Muscle of arm (tissue), 14 donors: ENCODE measurements at places on chromosomes 2 and 18.

- no peak for DNase-seq
These were observed 237.5 kb downstream of the LDLRAD4 start for GRCh38 chr18:13455960-13456481.

DNA sequence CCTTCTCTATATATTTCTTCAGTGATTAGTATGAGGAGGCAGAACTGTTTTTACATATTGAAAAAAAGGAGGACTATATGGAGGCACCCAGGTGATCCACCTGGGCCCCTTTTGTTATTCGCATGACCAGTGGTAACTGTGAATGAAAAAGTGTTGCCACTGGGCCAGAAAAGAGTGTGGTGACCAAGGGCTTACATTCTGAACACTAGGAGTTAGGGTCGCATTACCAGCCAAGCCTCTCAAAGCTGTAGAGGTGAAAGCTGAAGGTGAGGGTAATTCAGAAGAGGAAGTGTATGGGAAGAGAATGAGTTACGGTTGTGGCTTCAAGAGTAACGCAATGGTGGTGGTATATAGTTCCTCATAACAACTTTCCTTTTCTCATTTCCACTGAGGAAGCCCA is 487.6 kb downstream of the TMEM182 start:
- no peak for DNase-seq

- DNase-seq, result no peak
These were observed 915.4 kb downstream of the DCDC2C start for GRCh38 chr2:4618630-4619228.

GRCh38 chr2:10779776-10780490 is 32.7 kb downstream of the PDIA6 start:
- no peak for DNase-seq

GRCh38 chr2:147937744-147938349 is 82.7 kb downstream of the ORC4 start:
- DNase-seq, result peak; percentile 23

- no peak for DNase-seq
These were observed 233.9 kb upstream of the HDAC4 start for GRCh38 chr2:239634769-239635168.

DNA sequence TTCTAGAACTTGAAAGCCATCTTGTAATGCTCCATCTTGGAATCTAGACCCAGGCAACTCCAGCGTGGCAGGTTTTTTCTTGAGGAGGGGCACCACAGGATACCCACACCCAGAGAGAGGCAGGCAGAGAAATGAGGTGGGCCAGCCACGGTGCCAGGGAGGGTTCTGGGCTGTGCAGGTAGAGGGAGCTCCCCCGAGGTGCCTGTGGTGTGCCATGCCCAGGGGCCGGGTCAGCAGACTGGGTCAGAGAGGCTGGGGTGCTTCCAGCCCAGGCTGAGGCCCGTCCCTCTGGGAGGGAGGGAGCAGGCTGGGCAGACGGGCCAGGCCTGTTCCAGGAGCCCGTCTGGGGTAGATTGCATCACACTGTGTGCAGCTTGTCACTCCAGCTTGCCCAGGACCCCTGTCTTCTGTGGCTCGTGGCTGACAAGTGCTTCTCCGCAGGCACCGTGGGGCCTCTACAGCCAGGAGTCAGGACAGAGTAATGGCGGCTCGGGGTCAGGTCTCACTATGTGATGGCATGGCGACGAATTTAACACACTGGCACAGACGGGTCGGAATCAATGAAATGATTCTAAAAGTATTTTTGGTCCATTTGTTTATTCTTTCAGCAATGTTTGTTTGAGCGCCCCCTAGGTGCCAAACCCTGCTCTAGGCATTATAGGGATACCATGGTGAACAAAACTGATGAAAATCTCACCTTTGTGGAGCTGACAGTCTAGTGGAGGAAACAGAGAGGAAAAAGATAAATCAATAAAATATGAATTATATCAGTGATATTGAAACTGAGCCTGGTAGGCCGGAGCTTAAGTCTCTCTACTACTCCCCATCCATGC is 144.0 kb downstream of the ACOXL start:
- DNase-seq, result no peak

DNA sequence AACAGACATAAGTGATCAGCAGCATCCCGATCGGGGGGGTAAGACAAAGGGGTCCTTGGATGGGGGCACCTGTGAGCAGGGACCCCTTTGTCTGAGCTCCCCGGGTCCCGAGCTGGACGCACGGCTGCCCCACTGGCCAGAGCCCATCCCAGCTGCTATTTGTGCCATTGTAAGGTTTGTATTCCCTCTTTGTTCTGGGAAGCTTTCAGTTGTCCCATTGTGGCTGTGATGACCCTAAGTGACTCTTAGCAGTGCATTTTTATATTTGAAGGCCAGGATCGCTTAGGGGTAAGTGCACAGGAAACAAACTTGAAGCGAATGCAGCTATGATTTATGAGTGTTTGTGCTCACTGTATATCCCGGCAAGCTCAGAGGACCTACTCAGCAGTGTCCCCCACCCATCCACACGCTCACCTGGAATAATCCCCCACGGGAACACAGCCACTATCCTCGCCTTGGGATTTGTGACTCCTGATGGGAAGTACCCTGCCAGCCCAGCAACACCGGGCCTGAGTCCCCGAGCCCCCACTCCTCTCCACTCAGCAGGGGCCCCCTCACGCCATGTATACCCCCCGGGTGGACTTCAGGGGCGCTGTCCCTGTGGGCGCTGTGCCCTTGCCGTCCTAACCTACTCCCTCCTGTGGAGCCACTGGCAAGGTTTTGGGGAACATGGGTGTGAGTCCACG is 80.1 kb downstream of the MBP start:
- DNase-seq, result no peak

GRCh38 chr18:53056064-53056463 is 716.1 kb downstream of the DCC start:
- no peak for DNase-seq

DNA sequence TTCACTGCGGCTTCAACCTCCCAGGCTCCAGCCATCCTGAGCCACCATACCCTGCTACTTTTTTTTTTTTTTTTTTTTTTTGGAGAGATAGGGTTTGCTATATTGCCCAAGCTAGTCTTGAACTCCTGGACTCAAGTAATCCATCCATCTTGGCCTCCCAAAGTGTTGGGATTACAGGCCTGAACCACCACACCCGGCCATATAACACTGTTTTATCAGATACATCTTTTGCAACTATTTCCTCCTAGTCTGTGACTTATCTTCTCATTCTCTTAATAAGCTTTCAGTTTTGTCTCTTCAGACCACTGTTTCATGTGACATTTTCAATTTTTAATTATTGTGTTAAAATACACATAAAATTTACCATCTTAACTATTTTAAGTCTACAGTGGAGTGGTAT is 35.7 kb upstream of the FAM117B start:
- DNase-seq, result no peak

DNA sequence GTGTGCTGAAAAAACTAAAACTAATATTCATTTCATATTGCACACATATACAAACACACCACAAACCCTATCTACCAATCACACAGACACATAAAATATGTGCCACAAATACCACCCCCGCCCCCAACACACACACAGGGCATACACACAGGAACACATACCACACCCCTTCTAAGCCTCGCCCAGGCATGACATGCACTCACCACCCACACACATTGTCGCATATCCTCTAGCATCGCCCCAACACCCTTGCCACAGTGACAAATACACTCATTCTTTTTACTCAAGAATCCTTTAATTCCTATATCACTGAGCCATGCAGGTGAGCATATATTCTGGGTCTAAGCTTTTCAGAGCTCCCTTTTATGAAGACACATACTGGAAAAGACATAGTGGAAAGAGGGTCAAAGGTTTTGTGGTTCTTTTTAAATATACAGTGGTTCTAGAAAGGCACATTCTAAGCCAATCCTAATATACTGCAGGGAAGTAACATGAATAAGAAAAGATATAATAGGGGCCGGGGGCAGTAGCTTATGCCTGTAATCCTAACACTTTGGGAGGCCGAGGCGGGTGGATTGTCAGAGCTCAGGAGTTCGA is 24.5 kb upstream of the LCLAT1 start:
- no peak for DNase-seq

DNA sequence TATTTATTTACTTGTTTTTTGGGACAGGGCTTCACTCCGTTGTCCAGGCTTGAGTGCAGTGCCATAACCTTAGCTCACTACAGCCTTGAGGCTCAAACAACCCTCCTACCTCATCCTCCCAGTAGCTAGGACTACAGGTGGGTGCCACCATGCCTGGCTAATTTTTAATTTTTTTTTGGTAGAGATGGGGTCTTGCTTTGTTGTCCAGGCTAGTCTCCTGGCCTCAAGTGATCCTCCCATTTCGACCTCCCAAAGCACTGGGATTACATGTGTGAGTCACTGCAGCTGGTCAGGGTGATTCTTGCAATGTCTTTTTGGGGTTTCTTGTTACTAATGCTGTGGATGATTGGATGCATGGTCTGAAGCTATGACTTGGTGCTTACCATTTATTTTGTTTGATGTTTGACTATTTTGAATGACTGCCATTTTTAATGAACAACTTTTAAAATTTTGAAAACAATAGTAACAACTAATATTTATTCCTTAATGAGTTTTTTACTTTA is 6.5 kb downstream of the CERS6 start:
- no peak for DNase-seq

GRCh38 chr2:42601076-42601475 is 32.6 kb downstream of the MTA3 start:
- no peak for DNase-seq

- DNase-seq, result no peak
These were observed 114.0 kb upstream of the SLC35G4 start for GRCh38 chr18:11495441-11495840.

- no peak for DNase-seq
These were observed 41.3 kb downstream of the TTC39C start for GRCh38 chr18:24055878-24056277.

- DNase-seq, result no peak
These were observed 94.2 kb upstream of the CDH20 start for GRCh38 chr18:61239051-61239450.

GRCh38 chr2:143504397-143504796 is 375.2 kb downstream of the ARHGAP15 start:
- no peak for DNase-seq

DNA sequence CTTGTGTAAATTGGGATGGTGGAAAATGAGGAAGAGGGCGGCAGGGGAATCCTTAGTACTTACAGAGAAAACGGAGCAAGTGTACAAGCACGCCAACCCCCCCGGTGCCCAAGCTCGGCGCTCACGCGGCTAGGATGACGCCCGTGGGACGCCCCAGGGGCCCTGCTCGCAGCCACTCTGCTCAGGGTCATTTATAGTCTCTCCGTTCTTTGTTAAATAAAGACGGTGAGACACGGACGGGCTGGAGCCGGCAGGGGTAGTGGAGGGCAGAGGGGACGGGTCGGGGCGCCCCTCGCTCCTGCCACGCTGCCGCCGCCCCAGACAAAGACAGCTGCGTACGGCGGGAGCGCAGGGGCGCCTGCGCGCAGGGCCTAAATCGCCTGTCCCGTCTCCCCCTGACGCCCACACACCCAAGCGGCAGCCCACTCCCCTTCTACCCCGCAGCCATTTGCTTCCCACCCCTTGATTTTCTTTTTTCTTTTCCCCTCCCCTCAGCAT is 37.8 kb downstream of the PCBP1 start:
- DNase-seq, result peak; percentile 79

GRCh38 chr2:230505162-230505561 is 89.2 kb downstream of the SP100 start:
- DNase-seq, result no peak

- DNase-seq, result no peak
These were observed 757.1 kb upstream of the CDH7 start for GRCh38 chr18:64993695-64994094.

DNA sequence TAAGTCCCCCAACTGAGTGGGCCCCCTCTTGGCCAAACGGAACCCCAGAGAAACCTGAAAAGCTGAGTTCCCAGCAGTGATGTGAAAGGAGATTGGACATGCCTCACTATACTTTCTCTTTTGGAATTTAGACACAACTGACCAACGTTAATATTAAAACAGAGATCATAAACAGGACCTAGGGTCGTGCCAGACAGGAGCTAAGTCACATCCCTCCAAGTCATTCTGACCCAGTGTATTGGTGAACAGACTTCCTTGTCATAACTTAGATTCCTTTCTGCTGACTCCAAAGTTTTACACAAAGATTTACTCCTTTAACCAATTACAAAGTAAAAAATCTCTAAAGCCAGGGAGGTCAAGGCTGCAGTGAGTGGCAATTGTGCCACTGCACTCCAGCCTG is 46.9 kb downstream of the UXS1 start:
- no peak for DNase-seq

DNA sequence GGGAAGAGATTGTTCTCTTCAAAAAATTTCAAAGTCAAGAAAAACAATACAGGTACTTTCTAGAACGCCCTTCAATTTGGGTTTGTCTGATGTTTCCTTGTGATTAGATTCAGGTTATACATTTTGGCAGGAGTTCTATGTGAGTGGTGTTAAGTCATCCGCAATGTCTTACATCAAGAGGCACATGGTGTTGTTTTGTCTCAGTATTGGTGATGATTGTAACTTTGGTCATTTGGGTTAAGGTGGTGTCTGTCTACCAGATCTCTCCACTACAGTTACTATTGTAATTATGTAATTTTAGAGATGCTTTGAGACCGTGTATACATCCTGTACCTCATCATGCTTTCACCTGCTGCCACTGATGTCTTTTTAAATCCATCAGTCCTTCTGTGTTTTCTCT is 60.3 kb downstream of the TET3 start:
- DNase-seq, result no peak

GRCh38 chr2:239734436-239735005 is 290.6 kb downstream of the NDUFA10 start:
- no peak for DNase-seq

- DNase-seq, result no peak
These were observed 10.7 kb upstream of the CASP10 start for GRCh38 chr2:201172279-201172678.

- no peak for DNase-seq
These were observed 50.4 kb downstream of the PDK1 start for GRCh38 chr2:172606285-172606684.

- DNase-seq, result no peak
These were observed at the start of gene PRLH for GRCh38 chr2:237566401-237567235. TSS of gene PRLH (plus strand) at chr2:237566574. CDS start at chr2:237566574, 0 bp downstream.

GRCh38 chr2:180279581-180279980 is 272.5 kb upstream of the CWC22 start:
- DNase-seq, result no peak

DNA sequence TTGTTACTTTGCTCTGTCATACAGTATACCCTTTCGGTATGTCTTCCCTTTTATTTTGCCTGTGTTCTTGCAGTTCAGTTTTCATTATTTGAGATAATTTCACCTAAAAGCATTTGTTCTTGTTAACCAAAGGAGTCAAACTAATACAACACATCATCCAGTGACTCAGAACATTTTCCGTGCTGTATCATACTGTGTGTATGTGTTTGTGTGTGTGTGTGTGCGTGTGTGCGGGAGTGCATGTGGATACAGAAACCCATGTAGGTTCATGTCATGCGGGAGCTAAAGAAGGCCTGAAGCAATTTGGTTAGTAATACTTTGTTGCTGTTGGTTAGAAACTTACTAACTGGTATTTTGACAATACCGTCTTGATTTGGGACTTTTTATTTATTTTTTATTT is 60.0 kb downstream of the CEP192 start:
- DNase-seq, result no peak

DNA sequence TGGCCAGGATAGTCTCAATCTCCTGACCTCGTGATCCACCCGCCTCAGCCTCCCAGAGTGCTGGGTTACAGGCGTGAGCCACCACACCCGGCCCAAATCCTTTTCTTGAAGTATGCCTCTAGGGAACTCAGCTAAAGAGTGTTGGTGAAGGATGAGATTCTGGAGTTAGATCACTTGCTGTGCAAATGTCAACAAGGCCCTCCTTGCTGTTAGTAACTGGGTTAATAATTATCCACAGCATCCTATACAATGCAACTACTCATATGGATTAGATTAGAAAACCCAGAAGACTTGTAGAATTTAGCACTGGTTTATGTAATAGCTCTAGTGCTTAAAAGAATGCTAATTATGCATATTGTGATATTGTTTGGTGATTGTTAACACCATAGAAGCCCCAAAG is 310.8 kb upstream of the TFPI start:
- DNase-seq, result no peak
